ENCODE measurements at places on chromosomes 2 and 18.
A peak's percentile ranks its signal among the peaks of the same experiment; 100 is the strongest.

DNA sequence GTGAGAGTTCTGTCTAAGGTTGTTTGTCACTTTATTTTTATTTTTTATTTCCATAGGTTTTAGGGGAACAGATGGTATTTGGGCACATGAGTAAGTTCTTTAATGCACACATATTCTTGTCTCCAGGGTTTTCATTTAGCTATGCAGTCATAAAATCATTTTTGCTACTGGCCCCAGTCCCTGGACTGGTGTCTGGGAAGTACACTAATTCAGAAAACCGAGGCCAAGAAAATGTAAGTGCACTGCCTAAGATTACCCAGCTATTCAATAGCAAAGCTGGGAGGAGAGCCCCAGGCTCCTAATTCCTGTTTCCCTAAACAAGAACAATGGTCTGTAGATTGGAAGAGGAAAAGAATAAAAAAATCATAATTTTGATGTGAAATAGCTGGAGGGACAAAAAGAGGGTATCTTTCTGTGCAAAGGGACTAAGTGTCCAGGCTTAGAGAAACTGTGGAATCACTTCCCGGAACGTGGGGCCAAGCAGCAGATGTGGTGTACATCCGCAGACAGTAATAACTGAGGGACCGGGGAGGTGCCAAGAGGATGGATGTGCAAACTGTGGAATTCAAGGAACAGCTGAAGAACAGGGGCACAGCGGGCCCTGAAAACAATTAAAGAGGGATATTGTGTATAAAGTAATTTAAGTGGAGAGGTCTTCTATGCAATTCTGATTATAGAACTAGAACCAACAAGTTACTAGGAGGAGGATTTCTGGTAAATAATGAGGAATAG is 236.3 kb downstream of the ACKR3 start:
- DNase-seq: no peak

DNA sequence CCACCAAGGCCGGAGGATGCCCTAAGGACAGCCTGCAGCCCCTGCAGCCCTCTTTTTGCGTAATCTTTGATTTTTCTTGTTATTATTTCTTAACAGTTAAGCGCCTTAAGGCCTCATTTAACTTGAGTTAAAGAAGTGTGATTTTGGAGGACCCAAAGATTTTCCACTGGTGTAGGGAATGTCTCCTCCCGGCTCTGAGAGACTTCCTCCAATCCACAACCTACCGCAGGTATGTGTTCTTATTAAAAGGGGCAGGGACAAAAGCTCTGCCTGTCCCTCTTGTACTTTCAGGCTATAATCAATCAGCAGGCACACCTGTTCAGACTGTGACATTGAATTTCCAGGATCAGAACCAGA is 285.1 kb downstream of the PRKCE start:
- no peak for DNase-seq

DNA sequence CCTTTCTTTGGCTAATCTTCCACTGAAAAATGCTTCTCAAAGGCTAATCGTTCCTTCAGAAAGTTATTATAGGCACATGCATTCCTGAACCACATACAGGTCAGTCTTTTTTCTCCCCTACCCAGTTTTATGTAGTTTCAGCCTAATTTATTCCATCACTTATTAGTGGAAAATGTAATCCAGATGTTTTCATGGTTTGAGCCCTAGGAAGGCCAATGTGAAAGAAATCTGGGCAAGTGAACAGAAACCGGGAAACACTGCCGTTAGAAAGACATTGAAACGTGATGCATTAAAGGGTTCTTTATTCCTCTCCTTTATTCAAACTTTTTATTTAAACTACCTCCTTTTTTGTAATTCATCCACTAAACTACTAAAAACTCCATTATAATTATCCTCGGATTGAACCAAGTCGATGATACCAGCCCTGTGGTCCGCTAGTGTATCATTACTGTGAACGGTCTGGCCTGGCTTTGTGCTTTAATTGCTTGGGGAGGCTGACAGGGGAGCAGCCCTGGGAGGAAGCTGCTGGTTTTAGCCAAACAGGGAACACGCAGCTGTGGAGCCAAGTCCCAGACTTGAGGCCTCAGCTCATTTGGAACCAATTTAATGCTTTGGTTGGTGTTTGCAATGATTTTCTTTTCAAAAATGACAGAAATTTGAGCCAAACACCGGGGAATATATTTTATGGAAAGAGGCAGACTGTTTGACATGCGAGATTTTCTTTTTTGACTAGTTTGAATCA is 149.2 kb downstream of the ARHGAP28 start:
- DNase-seq: no peak

DNA sequence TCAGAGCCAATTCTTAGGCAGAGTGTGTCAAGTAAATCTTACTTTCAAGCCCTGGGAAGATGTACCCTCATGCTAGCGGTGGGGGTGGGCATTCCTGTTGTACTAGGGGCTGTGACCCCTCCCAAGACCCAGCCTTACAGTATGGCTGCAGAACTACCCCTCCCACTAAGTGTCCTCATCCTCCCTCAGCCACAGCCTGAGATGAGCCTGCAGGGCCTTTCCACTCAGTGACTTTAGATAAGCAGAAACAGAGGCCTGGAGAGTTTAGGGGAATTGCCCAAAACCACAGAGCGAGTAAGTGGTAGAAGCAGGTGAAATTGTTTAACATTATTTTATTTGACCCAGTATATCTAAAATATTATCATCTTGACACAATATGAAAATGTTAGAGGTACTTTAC is 36.6 kb downstream of the TTC32 start:
- DNase-seq: peak; percentile 8

- DNase-seq: no peak
Observed at GRCh38 chr2:8134473-8134932, 547.4 kb upstream of the ID2 start.

- no peak for DNase-seq
Observed at GRCh38 chr2:8710951-8711350, 29.1 kb downstream of the ID2 start.

GRCh38 chr2:159381574-159381973 is 95.1 kb upstream of the WDSUB1 start:
- no peak for DNase-seq

GRCh38 chr2:232325324-232326273 is 53.0 kb upstream of the ALPP start:
- DNase-seq: peak; percentile 67

- DNase-seq: no peak
Observed at GRCh38 chr2:148013876-148014275, 6.7 kb downstream of the ORC4 start.

DNA sequence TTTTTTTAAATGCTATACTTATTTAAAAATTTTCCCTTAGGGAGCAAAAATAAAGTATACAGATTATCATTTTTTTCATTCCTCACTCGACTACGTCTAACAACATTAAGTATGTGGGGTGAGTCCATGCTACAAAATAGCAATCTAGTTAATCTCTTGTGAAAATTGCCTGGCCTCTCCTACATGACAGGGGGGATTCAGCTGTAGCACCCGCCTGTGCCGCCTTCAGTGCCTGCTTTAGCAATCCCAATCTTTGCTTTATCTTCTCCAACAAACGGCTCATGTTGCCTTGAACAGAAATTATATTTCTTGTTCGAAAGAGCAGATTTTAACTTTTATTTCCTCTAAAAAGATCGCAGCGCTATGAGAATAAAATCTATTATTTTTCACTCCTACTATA is 2.4 kb upstream of the SOX11 start:
- DNase-seq: no peak

DNA sequence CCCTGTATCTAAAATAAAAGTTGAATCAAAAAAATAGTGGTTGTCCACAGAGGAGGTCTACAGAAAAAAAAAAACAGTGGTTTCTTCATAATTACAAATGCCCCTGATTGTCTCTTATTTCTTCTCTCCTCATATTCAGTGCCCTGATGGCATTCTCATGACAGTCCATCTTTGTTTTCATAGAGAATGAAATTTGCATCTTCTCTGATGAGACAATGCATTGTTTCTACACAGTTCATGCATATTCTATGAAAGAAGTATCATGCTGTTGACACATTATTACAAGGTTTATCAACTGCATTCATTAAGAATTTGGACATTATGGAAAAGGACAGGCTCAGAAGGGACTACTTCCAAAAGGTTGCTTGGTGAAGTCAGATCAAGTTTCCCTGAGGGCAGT is 59.5 kb downstream of the LHCGR start:
- DNase-seq: no peak

GRCh38 chr2:26164641-26165211 is 8.2 kb upstream of the GAREM2 start:
- DNase-seq: no peak

- no peak for DNase-seq
Observed at GRCh38 chr18:5513947-5514346, 29.9 kb downstream of the EPB41L3 start.

- no peak for DNase-seq
Observed at GRCh38 chr18:55695091-55695490, 107.1 kb upstream of the TCF4 start.

DNA sequence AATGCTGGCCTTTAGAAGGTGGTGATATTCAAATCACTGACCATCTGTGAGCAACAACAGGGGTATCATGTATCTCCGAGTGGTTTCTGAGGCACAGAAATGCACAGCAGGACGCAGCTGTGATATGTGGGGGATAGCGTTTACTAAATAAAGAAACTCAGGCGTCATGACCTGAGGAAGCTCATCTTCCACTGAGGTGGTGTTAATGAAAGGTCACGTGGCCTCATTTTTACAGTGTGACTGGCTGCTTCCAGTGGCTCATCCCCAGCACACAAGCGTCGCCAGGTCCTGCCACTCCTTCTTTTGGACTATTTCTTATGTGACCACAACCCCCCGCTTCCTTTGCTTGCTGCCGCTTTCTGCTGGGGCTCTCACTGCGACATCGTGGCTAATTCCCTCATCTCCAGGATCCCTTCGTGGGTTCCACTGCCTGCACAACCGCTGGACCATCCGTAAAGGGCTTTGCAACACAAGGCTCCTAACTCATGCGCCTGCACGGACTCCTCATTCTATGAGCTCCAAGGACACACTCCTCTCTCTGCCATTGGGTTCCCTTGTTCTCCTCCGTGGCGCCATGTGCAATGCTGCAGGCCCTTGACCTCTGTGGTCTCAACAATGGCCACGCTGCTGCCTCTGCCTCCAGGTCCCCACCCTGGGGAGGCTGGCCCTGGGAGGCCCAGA is 109.3 kb downstream of the MBP start:
- DNase-seq: no peak

- DNase-seq: no peak
Observed at GRCh38 chr18:9032519-9032918, 70.0 kb upstream of the NDUFV2 start.

GRCh38 chr2:145029873-145030272 is 510.0 kb upstream of the ZEB2 start:
- no peak for DNase-seq

GRCh38 chr18:33924576-33924975 is 300.1 kb downstream of the NOL4 start:
- DNase-seq: no peak

GRCh38 chr18:3121259-3121658 is 98.5 kb downstream of the MYOM1 start:
- no peak for DNase-seq

GRCh38 chr2:10932345-10933151 is 20.8 kb downstream of the KCNF1 start:
- DNase-seq: no peak

GRCh38 chr2:197238043-197238365 is 72.6 kb downstream of the ANKRD44 start:
- DNase-seq: no peak

DNA sequence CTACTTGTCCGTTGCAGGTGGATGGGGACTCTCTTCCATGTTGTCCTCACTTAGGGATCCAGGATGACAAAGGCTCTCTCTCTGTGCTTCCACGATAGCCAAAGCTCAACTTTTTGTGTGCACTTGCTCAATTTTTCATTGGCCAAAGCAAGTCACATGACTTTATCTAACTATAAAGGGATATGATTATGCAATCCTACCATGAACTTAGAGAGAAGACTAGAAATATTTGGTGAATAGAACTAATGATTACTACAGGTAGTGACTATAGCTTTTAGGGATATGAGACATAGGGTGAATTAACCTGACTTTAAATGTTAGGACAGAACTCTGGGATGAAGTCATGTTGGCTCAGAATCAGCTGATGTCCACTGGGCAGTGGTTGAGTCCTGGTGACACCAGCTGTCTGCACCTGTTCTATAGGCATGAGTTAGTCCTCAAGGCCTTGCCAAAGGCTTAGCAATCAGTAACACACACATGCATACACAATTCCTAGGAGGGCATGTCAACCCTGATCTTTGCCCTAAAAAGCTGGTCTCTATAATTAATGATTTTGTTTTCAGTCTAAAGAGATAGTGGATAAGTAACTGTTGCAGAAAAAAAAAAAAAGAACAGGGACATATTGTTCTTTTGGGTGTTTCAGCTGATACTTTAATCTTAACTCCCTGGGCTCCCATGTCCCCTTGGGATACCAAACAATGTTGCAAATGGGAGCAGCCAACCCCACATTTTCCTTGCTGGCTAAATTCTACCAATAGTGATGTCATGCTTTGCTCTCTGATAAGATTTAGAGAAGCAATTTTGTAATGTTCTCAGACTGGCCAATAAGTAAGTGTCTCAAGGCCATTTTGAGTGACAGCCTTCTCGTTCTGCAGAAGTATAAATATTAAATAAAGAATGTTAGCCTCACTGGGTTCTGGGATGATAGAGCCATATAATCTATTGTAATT is 12.5 kb upstream of the HK2 start:
- no peak for DNase-seq

GRCh38 chr2:39696838-39697237 is 31.1 kb downstream of the TMEM178A start:
- no peak for DNase-seq

GRCh38 chr18:77948567-77948966 is 698.9 kb downstream of the GALR1 start:
- DNase-seq: no peak

GRCh38 chr2:88563129-88563528 is 64.1 kb downstream of the EIF2AK3 start:
- no peak for DNase-seq

DNA sequence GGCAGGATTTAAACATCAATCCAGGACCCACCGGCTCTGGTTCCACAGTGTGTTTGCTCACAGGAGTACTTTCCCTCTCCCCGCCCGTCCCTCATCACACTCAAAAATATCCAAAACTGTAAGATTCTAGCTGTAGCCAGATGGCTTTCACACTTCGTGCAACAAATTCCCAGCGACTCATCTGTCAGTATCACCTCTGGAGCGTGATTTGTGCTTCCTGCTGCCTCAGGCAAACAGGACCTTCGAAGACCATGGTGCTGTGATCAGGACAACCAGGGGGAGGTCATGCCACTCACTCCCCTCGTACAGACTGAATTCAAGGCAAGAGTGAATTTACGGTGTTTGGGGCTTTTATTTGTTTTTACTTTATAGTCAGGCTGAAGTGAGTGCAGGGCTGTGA is 154.5 kb upstream of the PID1 start:
- DNase-seq: no peak

GRCh38 chr2:80525152-80525551 is 220.6 kb upstream of the LRRTM1 start:
- no peak for DNase-seq

GRCh38 chr2:46263347-46263746 is 33.9 kb upstream of the EPAS1 start:
- DNase-seq: no peak
